ENCODE measurements at places on chromosomes 6 and 20. TPM values are rescaled to one million over a fixed set of nuclear protein-coding genes. Genes with fewer than 3 reads are reported as not detected.

Gene ADGB
- not detected for total RNA-seq

Gene STMN3
- 11.7 TPM for total RNA-seq

Gene ISM1
- 42.7 TPM for total RNA-seq

Gene SEL1L2
- total RNA-seq = 16.1 TPM

Gene TSBP1
- not detected for total RNA-seq

Gene TAGAP
- total RNA-seq = 2.5 TPM

Gene LIN28B
- not detected for total RNA-seq

Gene POPDC3
- not detected for total RNA-seq

Gene HLA-F
- total RNA-seq = 31.5 TPM

Gene OOEP
- total RNA-seq = 0.24 TPM

Gene PBOV1
- total RNA-seq = not detected

Gene SCGN
- total RNA-seq = not detected

Gene SLC22A23
- total RNA-seq = 5.6 TPM

Gene SLC26A8
- total RNA-seq = 0.24 TPM

Gene HLA-DQA1
- total RNA-seq = 10.8 TPM

Gene ULBP1
- 0.19 TPM for total RNA-seq

Gene TULP1
- not detected for total RNA-seq

Gene RIPOR2
- 11.8 TPM for total RNA-seq

Gene SLC22A16
- 1.6 TPM for total RNA-seq

Gene PSORS1C2
- not detected for total RNA-seq

Gene ATP6V1G2
- 1.2 TPM for total RNA-seq

Gene PEDS1
- total RNA-seq = 31.5 TPM

Measured in posterior vena cava (tissue), 2 donors.